HS-5 (cell line): ENCODE measurements at places on chromosomes 2 and 18.

GRCh38 chr2:207796585-207797350 is 27.1 kb upstream of the FZD5 start:
- DNase-seq = no peak

DNA sequence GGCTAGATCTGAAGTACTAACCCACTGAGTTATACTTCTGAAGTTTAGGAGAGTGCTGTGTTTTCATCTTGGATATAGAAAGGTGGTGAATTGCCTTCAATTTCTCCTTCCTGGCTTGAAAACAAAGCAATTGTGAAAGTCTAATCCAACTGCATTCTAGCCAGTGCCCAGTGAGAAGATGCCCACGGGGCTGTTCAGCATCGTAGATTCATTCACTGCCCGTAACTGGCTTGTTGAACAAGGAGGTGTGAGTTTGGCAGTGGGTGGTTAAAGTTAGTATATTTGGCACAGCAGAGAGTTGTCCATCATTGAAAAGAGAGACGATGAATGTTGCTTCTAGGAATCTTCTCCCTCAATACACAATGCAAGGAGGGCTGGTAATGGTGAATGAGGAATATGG is 82.3 kb upstream of the RND3 start:
- no peak for DNase-seq

DNA sequence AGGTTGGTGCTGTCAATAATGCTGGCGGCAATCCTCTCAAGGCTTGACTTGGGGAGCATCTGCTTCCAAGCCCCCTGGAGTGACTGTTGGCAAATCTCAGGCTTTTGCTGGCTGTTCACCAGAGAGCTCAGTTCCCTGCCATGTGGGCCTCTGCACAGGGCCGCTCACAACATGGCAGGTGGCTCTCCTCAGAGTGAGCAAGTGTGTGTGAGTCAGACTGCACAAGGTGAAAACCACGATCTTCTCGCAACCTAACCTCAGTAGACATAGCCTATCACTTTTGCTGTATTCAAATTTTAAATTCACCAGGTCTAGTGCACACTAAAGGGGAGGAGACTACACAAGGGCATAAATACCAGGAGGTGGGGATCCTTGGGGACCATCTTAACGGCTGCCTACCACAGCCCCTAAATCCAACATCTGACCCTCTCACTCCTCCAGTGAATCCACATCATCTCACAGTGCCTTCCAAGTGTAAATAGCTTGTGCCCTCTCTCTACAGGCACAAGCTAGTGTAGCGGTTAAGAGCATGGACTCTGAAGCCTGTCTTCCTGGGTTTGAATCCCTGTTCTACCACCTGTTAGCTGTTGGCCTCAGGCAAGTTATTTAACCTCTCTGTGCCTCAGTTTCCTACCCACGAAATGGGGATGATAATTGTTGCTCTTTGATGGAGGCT is 187.7 kb upstream of the CXCR4 start:
- DNase-seq = no peak

- no peak for DNase-seq
Measured at GRCh38 chr2:151150331-151151320, 111.0 kb downstream of the RBM43 start.

DNA sequence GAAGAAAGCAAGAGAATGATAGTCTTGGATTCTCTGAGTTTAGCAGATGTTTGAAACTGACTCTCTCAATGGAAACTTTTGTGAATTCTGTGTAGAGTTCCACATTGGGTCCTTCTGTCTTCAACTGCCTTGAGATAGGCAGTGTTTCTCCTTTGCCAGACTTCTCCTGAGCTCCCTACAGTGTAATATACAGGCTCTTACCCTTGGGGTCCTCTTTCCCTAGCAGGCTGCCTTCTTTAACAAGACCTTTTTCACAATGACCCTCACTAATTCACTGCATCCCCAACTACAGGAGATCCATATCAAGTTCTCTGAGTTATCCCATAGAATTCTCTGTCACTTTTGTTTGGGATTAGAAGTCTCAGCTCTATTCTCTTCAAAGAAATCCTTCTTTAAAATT is 513.0 kb downstream of the XIRP2 start:
- DNase-seq = no peak

- DNase-seq = no peak
Measured at GRCh38 chr18:58174285-58174684, 130.3 kb downstream of the NEDD4L start.

GRCh38 chr2:39568116-39568515 is 97.6 kb upstream of the TMEM178A start:
- DNase-seq = no peak

DNA sequence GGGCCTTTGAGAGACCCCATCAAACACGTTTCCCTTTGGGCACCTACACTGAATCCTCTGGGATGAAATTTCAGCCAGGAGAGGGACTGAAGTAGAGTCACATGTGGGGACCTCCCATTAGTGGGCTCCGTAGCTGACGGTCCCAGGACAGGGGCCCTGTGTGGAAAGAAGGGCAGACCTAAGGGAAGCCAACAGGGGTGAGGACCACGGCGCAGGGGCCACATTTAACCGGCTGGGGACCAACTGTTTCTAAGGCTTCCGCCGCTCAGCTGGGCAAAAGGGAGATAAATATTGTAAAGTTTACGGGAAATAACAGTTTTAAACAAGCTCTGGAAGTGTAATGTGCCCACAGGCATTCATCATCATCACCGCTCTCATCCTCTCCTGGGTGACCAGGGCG is 42.7 kb downstream of the RRM2 start:
- no peak for DNase-seq

GRCh38 chr18:72612894-72613533 is 68.9 kb upstream of the CBLN2 start:
- DNase-seq = no peak

DNA sequence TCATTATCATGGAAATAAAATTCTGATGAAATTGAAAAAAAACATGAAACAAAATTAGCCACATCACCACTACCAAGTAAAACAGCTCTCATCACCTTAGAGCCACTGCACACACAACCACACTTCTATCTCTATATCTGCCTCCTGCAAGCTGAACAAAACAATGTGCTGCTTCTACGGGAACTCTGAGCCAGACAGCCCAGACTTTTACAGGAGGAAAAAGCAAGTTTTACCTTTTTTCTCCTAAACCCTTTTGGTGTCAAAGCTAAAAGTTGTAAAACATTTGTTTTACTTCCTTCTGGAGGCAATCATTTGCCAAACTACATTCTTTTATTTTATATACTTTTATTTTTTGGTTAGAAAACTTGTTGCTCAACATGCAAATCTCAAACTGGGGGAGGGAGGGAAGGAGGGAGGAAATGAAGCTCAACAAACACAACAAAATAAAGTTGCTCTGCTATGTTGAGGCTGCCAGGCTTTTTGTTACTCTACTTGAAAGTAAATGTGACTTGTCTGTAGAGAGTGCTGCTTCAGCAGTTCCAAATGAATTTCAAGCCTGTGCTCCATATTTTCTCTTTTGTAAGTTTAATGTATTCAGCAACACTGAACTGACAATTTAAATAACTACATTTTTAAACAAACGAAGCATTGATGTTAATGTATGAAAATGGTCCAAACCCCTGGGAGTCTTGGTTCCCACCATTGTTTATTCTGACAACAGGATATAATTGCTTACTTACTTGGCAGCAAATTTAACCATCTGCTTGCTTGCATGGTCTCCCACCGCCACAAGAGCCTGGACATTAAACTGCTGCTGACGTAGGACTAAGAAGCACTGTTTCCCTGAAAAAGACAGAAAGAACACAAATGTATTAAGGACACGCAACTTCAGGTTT is 24.5 kb downstream of the DARS1 start:
- DNase-seq = no peak

DNA sequence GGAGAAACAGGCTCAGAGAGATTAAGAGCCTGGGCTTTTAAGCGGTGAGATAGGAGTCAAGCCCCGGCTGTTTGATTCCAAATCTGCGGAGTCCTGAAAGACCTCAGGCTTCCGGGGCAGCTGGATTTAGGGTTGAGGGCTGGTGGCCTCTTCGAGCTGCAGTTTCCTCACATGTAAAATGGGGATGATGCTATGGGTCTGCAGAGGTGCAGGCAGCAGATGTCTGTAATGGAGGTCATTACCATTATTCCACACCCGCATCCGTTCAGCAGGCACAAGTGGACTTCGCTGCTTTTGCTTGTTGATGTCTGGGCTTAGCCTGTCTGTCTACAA is 175.6 kb upstream of the HS6ST1 start:
- DNase-seq = no peak

- DNase-seq = no peak
Measured at GRCh38 chr2:143068509-143068908, 60.7 kb upstream of the ARHGAP15 start.

DNA sequence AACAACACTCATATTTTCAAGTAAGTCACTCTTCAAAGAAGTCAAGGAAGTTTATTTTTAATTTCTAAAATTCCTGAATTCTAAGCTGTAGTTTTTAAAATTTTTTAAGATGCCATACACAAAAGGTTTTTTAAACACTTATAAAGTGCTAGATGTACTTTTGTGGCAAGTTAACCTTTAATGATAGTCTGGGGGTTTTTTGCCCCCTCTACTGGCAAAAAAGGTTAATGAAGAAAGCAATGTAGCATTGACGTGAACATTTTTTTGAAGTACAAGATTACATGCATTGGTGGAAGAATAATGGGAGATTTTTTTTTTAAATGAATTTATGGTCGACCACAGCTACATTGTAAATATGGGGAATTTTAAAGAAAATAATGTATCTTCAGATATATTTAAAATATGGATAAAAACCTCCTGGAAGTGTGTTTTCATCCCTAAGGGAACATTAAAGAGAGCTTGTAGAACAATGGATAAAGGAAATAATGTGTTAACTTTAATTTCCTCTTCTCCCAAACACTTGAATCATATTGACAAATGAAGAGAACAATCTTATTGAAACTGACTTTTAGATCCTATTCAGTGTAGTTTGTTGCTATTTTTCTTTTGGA is 12.6 kb downstream of the ITPRID2 start:
- peak; percentile 25 for DNase-seq

- no peak for DNase-seq
Measured at GRCh38 chr2:232363784-232364615, 14.6 kb upstream of the ALPP start.

- DNase-seq = no peak
Measured at GRCh38 chr2:122366969-122367645, 611.7 kb downstream of the TSN start.

DNA sequence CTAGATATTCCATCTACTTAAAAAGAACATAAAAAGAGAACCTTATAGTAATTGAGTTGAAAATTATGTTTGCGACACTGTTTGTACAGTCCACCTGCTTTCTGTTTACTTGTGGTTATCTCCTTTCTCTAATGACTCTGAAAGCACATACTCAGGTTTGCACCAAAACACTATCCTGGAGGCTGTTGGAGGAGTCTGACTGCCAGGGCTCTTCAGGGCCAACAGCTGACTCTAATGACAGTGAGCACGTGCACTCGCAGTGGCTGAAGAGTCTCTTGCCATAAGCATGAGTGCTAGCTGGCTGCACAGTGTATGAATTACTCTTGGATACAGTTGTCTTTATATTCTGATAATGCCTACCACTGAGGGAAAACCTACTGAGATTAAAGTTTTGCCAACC is 16.7 kb upstream of the GLS start:
- no peak for DNase-seq

DNA sequence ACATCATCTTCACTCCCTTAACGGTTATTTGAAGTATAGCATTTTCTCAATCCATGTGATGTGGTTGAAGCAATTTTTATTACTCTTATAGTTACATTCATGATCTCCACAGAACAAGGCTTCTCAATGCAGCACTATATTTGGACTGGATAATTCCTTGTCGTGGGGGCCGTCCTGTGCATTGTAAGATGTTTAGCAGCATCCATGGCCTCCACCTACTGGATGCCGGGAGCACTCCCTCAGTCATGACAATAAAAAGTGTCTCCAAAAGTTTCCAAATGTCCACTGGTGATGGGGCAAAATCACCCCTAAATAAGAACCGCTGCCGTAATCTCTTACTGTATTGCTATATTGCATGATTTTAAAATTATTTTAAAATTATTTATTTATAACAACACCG is 110.6 kb upstream of the DDX18 start:
- DNase-seq = no peak

GRCh38 chr2:145503511-145503910 is 983.6 kb upstream of the ZEB2 start:
- no peak for DNase-seq

- peak; percentile 80 for DNase-seq
Measured at GRCh38 chr2:20365249-20365817, 14.7 kb upstream of the PUM2 start.

GRCh38 chr2:162840598-162841246 is 2.2 kb upstream of the KCNH7 start:
- peak; percentile 36 for DNase-seq

DNA sequence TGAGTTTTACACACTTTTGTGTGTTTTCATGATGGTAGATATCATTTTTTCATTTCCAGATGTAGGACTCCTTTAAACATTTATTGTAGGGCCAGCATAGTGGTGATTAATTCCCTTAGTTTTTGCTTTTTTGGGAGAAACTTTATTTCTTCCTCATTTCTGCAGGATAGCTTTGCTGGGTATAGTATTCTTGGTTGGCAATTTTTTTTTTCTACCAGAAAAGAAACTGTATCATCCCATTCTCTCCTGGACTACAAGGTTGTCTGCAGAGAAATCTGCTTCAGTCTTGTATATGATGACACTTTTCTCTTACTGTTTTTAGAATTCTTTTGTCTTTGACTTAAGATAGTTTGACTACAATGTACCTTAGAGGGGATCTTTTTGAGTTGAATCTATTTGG is 37.8 kb upstream of the RHOB start:
- DNase-seq = no peak

- DNase-seq = no peak
Measured at GRCh38 chr2:170161516-170162270, 16.3 kb upstream of the MYO3B start.

DNA sequence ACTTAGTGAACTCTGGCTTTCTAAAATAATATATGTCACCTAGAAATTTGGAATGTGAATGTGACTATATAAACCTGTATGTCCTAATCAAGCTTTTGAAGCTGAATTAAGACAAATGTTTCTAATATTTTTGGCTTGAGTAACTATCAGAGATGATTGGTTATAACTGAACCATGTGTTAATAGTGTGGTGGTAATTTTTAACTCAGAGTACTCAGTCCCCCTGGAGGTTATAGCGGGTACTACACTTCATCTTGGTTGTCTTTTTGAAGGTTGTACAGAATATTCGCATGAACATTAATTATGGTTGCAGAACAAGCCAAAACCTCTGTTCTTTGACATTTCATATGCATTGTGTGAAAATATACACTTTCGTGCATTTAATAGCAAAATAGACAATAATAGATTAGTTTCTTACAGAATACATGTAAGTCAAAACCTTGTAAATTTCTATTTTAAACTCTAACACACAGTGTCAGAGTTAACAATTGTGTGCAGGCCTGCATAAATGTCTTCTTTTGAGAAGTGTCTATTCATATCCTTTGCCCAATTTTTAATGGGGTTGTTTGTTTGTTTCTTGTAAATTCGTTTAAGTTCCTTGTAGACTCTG is 86.0 kb downstream of the OSBPL6 start:
- DNase-seq = no peak

- DNase-seq = peak; percentile 89
Measured at GRCh38 chr2:68044099-68044498, 18.7 kb downstream of the C1D start.

DNA sequence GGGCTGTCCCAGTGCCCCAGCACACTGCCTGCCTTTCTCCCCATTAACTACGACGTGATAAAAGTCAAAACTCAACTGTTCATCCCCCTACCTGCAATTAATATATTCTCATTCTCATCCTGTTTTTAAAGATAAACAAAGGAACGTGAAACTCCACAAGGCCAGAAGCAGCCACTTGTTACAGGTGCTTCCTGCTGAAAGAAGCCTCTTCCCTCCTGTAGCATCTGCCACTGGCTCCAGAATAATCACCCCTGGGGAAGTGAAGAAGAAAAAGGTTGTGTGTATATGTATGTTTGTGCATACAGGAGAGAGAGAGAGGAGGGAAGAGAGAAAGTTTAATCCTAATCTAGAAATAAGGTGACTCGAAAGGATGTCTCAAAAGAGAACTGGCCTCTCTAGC is 27.1 kb downstream of the KIAA2012 start:
- no peak for DNase-seq
